ENCODE measurements at places on chromosomes 1 and 21.

DNA sequence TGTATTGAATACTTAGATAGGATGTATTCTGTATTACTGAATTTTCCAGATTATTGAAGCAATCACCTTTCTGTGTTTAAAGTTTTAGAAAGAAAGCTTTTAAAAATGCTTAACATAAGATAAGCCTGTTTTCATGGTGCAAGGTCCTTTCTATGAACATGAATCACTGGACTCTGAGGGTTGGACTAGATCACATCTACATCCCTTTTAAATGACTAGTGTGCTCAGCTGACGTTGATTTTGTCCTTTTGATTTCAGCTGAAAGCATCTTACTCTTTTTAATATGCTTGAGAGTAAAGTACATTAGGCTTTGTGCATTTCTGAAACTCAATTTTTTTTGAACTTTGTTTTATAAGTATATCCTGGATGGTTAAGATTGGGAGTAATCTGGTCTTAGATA is 16.2 kb downstream of the MIER1 start:
- DNase-seq, result no peak

DNA sequence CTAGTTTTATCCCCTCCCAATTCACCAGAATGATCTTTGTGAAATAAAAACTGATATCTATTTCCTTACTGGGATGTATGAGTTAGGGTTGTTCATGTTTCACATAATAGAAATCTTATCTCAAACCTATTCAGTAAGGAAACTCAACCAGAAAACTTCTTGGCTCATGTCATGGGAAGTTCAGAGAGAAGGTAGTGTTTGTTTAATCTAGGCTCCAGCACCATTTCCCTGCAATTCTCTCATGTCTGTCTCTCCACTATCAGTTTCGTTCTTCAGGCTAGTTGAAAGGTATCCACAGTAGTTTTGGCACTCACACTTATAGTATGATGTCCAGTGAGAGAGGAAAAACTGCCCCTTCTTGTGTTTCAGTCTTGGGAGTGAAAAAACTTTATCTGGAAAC is 34.6 kb upstream of the UHMK1 start:
- DNase-seq, result no peak

DNA sequence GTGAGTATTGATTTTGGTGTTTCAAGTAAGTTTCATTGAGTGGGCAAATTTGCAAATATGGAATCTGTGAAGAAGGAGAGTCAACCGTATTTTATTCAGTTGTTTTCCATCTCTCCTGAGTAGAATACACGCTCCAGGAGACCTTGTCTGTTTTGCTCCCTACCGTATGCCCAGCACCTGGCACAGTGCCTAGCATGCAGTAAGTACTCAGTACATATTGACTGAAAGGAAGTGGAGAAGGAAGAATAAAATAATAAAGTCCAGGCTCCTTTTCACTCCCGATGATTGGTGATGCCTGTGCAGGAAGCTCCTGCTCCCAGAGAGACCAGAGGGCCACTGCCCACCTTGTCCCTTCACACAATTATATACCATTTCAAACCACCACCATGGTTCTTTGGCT is 59.4 kb upstream of the NEK2 start:
- no peak for DNase-seq

GRCh38 chr1:79594121-79594698 is 587.7 kb upstream of the ADGRL4 start:
- DNase-seq, result no peak

- DNase-seq, result no peak
These were observed 55.5 kb downstream of the CACNA1E start for GRCh38 chr1:181538836-181539235.

DNA sequence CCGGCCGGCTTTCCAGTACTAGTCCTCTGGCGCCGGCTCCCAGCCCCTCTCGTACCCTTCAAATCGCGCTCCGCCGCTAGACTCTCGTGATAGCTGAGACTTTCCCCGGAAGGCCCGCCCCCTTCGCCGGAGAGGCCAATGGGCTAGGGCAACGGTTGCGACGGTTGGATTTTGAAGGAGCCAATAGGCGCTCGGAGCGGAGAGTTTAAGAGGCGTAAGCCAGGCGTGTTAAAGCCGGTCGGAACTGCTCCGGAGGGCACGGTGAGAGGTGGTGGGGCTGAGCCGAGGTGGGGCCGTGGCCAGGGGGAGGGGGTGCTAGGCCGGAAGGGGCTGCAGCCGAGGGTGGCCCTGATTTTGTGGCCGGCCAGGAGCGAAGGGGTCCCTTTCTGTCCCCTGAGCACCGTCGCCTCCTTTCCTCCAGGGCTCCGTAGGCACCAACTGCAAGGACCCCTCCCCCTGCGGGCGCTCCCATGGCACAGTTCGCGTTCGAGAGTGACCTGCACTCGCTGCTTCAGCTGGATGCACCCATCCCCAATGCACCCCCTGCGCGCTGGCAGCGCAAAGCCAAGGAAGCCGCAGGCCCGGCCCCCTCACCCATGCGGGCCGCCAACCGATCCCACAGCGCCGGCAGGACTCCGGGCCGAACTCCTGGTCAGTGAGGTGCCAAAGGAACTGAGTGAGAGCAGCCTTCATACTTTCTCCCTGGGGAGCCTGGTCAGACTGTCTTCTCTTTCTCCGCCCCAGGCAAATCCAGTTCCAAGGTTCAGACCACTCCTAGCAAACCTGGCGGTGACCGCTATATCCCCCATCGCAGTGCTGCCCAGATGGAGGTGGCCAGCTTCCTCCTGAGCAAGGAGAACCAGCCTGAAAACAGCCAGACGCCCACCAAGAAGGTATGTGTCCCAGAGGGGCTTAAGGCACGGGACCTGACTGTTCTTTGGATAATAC is at the start of gene CDC20:
Gene CDC20, plus strand, starts transcription at position 236 of the 948 bp plus-strand sequence. Its CDS starts 235 bp downstream, at position 471.
- DNase-seq, result peak; percentile 100

GRCh38 chr1:54904476-54905048 is 17.6 kb upstream of the DHCR24 start:
- no peak for DNase-seq

DNA sequence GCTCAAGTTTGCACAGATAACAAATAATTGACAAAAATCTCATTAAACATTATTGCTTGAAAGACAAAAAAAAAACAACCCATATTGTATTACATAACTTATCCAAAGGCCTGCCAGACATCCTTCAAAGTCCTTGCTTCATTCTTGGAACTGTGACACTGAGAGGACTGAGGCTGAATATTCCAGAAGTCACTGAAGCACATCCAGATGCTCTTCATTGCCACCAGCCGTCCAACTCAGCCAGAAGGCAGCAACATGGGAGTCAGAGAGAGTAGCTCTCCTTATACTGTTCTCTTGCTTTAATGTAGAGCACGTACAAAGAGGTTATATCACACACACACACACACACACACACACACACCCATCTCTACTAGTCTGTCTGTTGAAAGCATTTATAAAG is 755.0 kb downstream of the LTN1 start:
- no peak for DNase-seq

GRCh38 chr1:31183126-31183525 is 56.6 kb downstream of the NKAIN1 start:
- no peak for DNase-seq

DNA sequence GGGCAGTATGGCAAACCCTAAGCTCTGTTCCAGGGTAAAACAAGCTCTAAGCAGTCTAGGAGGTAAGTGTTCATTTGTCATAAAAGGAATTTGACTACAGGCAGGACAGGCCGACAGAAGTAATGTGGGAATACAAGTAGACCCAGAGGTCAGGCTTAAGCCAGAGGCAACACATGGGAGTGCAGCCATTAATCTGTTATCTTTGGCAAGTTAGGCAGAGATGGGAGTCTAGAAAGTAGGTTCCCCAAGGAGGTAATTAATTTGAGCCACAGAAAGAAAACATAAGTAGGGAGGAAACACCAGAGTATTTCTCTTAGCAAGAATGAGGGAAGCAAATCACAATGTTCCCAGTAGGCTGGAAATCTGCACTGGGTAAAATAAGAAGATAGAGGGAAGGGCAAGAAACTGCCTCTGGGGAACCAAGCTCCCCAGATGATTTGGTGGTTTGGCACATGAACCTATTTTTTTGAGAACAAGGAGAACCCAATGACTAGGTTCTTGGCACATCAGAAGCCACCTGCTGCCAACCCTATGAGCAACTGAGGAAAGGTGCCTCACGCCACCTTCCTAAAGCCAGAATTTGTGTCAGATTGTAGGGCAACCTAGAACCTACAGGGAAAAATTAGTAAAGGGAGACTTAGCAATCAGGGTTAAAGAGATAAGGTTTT is 636.4 kb upstream of the PLXNA2 start:
- no peak for DNase-seq

- DNase-seq, result peak; percentile 26
These were observed 10.0 kb upstream of the IRF6 start for GRCh38 chr1:209815931-209816341.

GRCh38 chr1:119805247-119805646 is 6.0 kb downstream of the REG4 start:
- no peak for DNase-seq

- no peak for DNase-seq
These were observed 2.2 kb downstream of the ITSN1 start for GRCh38 chr21:33644383-33645074.

GRCh38 chr1:202397256-202397655 is 48.8 kb downstream of the PPP1R12B start:
- DNase-seq, result no peak

GRCh38 chr1:16342331-16343062 is 9.8 kb downstream of the FBXO42 start:
- DNase-seq, result no peak

DNA sequence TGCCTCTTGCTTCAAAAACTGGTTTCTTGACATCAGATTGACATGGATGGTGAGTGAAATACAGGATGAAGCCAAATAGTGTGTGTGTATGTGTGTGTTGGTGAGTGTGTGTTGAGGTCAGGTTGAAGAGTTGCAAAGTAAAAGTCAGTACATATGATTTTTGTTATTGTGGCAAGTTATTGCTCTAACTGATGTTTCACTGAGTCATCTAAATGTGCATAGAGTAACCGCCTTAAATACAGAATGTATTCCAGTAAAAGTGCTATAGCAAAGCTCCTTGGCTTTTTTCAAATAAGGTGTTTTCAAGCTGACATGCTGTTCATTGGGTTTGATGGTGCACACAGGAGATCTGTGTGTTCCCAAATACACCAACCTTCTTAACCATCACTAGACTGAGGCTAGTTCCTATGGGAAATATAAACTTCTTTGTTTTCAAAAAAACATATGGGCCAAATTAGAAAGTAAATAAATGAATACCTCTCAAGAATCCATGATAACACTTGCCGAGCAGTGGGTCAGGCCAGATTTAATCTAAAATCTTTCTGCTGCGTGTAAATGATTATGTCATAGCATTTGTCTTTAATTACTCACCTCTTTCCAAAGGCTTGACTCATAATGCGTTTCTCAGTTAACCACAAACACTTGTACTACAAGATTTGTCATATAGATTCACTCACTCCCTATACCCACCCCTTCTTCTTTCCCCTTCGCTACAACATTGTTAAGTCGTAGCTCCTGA is 151.1 kb downstream of the LYPLAL1 start:
- DNase-seq, result no peak

DNA sequence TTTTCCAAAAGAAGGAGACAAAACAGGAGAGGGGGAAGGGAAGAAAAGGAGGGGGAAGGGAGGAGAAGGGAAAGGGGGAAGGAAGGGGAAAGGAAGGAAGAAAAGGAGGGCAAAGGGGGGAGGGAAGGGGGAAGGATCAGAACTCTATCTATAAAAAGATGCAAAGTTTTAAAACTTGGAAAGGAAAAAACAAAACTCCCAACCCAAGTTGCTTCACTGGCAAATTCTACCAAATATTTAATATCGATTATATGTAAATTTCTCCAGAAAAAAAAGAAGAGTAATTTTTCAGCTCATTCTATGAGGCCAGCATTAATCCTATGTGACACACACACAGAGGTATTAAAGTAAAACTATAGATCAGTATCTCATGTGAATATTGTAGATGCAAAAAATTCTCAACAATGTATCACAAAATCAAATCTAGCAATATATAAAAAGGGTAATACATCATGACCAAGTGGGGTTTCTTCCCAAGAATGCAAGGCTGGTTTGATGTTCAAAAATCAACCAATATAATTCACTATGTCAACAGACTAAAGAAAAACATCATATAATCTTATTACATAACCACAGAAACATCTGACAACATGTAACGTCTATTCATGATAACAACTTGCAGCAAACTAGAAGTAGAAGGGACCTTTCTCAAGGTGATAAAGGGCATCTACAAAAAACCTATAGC is 57.9 kb downstream of the MAN1A2 start:
- DNase-seq, result no peak

DNA sequence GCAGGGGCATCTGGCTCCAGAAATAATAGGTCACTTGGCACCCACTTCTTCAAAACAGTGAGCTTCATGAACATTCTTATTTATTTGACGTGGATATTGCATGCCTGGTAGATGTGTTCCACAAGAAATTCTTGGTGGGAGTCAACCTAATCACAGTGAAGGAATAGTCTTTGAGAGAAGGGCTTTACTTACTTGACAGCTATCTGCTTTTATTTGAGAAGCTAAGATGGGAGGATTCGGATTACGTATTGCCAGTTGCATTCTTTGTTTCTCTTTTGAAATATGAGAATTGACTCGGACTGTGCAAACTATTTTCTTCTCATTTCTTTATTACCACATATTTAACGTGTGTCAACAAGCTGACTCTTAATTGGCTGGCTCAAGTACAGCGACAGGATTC is 117.2 kb downstream of the FASLG start:
- no peak for DNase-seq

GRCh38 chr1:51168266-51168845 is 66.3 kb downstream of the C1orf185 start:
- DNase-seq, result no peak

- DNase-seq, result peak; percentile 96
These were observed 13.9 kb downstream of the CELSR2 start for GRCh38 chr1:109263234-109263596.

- no peak for DNase-seq
These were observed 3.0 kb downstream of the TMPRSS3 start for GRCh38 chr21:42392731-42393442.

DNA sequence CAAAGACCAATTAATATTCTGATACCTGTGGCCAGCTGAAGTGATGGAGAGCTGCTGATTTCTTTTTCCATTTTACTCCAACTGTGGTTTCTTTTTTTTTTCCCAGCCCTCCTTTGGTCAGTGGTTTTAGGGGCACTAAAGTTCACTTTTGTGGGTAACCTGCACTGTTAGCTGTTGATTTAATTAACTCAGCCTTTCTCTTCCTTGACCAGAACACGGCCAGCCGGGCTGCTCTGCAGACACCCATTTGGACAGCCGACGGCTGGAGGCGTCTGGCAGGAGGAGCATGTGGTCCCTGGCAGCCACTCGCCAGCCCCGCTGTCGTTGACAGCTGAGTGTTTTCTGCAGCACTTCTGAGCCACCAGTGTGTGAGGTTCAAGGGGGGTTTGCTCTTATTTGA is 136.2 kb upstream of the RUNX3 start:
- peak; percentile 20 for DNase-seq

DNA sequence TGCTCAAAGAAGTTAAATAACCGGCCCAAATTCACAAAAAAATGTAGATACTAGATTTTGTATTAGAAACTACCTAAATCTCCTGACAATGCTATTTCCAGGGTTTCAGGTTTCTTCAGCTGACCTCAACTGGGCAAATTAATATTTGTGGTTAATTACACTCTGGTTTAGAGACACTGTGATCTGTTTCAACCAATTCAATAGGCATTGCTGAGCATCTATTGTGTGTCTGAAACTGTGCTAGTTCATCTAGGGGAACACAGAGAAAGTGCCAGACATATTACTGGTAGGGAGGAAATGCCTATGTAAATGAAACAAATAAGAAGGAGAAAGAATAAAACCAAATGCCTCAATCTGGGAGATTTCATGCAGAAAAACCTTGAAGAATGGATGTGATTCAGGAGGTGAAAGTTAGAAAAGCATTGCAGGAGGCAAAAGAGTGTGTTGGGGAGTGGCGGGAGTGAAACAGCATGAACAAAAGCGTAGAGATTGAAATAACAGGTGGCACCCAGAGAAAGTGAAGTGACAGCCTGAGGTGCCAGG is 51.3 kb upstream of the IVNS1ABP start:
- peak; percentile 39 for DNase-seq

- no peak for DNase-seq
These were observed 43.7 kb downstream of the ADAMTS1 start for GRCh38 chr21:26801498-26801897.

All from NCI-H526 (cell line).